ENCODE measurements at places on chromosomes 5 and 9. TPM values are rescaled to one million over a fixed set of nuclear protein-coding genes. Genes with fewer than 3 reads are reported as not detected.

Gene PPP3R2
- not detected for total RNA-seq

Gene STKLD1
- 0.44 TPM for total RNA-seq

Gene ADAMTS6
- total RNA-seq = 2.9 TPM

Gene LAMC3
- total RNA-seq = 2.4 TPM

Measured in subcutaneous adipose tissue (tissue), 4 donors.